ENCODE measurements at places on chromosomes 3 and 15.
A peak's percentile ranks its signal among the peaks of the same experiment; 100 is the strongest.

DNA sequence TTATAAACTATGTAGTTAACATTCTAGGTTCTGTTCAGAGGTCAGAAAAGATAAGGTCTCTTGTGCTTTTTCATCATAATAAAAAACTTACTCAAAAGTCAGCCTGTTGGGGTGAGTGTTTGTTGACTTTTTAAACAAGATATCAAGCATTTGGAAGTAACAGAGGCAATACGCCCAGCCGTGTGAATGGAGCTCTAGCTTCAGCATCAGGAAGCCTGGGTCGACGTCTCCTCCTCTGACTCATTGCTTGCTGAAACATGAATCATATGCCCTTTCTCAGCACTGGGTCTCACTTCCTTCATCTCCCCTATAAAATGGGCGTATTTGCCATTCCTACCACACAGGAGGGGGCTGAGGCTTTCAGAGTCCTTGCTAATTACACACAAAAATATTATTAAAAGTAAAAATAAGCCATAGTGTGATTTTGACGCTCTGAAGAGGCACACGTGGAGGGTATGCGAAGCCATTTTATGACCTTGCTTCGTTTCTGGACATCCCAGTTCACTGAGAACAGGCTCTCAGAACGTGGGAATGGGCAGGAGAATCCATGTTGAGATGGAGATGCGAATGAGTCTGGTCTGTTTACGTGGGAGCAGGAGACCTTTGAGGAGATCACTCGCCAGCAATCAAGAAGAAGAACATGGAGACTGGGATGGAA, 220.8 kb upstream of the TPRG1 start:
- no peak for DNase-seq

GRCh38 chr3:146889626-146890025, 284.5 kb upstream of the PLSCR5 start:
- no peak for DNase-seq

GRCh38 chr15:25892126-25892525, 29.0 kb upstream of the ATP10A start:
- DNase-seq: no peak

GRCh38 chr3:148992027-148992634, 791 bp downstream of the GYG1 start:
- no peak for DNase-seq

DNA sequence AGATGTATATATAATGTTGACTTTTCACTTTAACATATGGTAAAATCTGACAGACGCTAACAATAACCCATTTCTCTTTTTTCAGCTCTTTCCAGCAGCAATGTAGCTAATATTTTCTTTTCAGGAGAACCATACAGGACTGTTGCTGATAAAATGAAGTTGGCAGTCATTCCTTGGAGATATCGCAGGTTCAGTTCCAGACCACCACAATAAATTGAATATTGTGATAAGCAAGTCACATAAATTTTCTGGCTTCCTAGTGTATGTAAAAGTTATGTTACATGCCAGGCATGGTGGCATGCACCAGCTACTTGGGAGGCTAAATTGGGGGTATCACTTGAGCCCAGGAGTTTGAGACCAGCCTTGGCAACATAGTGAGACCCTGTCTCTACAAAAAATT, 31.9 kb upstream of the TM4SF1 start:
- DNase-seq: no peak

DNA sequence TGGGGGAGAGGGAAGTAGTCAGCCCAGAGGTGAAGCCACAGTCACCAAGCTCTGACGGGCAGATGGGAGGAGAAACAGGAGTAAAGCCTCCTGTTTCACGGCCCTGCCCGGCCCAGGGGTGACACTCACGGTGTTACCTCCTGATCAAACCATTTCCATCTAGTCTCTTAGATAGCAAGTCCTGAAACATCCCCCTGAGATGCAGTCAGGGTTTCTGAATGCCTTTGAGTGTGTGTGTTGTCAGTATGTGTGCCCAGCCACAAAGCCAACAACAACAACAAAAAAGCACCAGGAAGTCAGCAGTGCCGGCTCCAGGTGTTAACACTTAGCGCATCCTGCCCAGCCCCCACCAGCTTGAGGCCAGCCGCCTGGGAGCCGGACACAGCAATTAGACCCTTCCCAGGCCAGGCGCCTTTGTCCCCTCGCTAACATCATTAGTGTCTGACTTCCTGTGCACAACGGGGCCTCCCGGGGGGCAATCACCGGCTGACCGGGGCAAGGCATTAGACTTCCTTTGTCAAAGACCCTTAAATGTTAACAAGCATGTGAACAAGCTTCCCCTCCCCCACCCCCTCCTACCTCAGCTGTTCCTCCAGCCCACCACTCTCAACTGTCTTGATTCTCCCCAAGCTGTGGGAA, 34.5 kb downstream of the IL17RD start:
- peak; percentile 8 for DNase-seq

- DNase-seq: no peak
These were observed 37.5 kb downstream of the SERPINI1 start for GRCh38 chr3:167772992-167773391.

- no peak for DNase-seq
These were observed 2.4 kb downstream of the SLCO3A1 start for GRCh38 chr15:91855684-91856489.

GRCh38 chr3:181316482-181316881, 326.9 kb upstream of the DNAJC19 start:
- no peak for DNase-seq

GRCh38 chr3:119635719-119636118, 24.7 kb downstream of the POPDC2 start:
- no peak for DNase-seq

- no peak for DNase-seq
These were observed 40.5 kb downstream of the SST start for GRCh38 chr3:187629711-187630110.

DNA sequence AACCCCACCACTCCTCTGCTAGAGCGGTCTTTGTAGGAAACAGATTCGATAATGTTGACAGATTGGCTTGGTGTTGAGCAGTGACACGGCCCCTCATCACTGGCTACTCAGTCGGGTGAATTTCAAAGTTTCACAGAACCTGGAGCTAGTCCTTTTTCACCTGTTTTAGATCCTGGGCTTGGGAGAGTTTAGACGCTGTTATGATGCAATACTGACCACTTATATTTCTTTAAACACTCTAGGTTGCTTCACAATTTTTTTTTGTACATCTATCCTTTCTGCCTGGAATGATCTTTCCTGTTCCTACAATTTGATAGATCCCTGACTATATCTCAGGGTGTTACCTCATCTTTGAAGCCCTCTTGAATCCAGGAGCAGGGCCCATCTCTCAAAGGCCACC, 97.1 kb upstream of the ATP10A start:
- DNase-seq: no peak

DNA sequence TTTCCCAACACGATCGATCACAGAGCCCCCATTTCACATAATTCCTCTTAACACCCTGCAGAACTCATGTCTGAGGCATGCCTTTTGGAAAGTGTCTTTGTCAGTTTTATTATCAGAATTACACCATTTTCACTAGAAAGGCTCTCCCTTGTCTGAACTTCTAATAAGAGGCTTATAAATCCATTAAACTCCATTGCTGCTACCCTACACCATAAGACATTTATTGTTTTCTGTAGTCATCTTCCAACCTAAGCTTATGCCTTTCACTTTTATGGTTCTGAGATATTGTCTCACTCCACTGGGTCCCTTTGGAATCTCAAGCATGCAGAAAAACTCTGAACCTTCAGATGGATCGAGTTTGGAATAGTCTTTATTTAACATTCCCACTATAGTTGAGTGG, 50.2 kb upstream of the TPM1 start:
- DNase-seq: no peak

DNA sequence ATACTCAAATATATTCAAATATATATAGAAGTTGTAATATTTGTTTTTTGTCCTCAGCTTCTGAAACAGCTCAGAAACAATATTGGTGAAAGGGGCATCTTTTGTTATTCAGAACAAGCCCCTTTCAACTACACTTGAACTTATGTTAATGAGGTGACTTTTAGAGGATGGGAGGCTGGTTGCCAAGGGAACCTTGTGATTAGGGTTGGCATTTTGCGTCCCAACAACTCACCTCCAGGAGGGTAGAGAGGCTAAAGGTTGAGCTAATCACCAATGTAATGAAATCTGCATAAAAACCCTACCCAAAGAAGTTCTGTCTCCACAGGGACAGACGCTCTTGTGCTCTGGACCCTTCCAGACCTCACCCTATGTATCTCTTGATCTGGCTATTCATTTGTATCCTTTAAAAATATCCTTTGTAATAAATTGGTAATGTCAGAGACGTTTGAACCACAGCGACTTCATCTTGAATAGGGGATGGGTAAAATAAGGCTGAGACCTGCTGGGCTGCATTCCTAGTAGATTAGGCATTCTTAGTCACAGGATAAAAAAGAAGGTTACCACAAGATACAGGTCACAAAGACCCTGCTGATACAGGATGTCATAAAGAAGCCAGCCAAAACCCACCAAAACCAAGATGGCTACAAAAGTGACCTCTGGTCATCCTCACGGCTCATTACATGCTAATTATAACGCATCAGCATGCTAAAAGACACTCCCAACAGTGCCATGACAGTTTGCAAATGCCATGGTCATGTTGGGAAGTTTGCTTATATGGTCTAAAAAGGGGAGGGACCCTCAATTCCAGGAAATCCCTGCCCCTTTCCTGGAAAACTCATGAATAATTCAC, 111.1 kb downstream of the FMN1 start:
- DNase-seq: no peak

- DNase-seq: no peak
These were observed 2.0 kb downstream of the FOXP1 start for GRCh38 chr3:71581457-71582035.

DNA sequence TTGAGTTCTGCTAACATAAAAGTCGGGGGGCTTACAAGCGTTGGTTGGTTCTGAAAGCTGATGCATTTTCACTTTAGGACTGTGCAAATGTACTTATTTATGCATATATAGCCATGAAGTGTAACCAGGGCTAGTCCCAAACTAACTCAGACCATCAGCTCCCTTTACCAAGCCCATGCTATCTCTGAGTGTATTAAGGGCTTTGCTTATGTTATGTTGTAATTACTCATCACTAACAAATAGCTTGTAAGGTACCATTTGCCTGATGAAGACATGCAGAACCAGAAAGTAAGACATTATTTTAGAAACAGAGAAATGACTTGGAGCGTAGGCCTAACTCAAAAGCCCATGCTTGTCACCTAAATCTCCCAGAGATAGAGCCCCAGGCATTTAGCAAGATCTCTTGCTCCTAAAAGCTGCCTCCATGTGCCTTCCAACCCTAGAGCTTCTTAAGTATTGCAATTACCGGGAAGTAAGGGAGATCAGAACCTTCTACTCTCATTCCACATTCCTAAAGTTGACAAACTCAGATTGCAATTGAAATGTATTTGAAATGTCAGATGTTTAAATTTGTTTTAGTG, 362.9 kb upstream of the RBMS3 start:
- no peak for DNase-seq

DNA sequence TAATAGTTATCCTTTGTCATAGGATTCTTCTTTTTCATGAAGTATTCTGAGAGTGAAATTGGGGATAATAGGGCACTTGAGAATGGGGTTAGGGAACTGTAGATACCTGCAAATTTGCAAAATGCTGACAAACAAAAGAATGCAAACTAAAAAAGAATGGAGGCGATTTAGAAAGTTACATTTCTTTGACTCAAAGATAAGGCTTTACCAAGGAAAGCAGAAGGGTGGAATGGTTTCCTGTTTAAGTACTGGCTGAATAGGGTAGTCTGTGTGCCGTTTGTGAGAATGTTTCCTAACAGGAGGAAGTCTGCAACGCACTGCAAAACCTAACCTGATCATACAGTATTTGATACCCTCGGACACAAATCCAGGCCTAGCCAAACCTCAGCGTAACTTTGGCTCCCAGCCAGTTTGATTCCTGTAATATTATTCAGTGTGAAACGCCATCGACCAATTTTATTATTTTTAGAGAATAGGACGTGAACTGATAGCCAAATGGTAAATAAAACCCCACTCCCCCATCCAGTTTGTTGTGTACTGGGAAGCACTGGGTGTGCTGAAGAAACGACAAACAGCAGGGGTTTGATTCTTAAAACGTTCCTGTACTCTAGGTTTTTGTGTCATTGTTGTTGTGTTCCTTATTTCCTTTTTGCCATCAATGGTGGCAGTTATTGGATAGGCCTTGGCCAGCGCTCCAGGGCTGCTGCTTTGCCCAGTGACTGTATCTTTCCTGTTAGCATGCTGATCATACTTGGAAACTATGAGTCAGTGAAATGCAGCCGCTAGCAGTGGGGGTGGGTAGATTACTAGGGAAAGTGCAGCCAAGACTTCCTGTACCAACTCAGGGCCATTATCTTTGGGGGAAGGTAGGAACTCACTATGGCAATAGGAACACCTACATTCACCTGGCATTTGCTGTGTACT, 148.0 kb upstream of the TBL1XR1 start:
- DNase-seq: peak; percentile 70

DNA sequence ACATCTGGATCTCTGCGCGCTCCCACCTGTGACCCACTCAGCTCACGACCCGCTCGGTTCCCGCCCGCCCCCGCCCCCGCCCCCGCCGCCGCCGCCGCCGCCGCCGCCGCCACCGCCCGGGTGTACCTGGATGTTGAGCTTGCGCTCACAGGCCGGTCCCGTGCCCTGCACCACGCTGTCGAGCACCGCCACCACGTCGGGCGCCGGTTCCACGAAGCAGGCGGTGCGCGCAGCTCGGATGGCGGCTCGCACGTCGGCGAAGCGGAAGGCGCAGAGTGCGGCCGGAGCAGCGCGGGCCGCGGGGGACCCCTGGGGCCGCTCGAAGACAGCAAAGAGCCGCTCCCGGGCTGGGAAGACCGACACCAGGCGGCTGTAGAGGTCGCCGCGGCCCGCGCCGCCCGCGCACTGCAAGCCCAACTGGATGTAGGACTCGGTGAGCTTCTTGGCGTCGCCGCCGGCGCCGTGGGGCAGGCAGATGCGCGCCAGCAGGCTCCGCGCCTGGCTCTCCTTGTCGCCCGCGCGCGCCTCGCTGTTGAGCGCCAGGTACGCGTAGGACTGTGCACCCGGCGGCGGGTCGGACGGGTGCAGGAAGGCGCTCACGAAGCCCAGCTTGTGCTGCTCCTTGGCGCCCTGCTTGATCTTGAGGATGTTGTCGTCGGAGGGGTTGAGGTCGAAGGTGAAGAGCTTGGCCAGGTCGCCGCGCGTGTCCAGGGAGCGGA, 1.1 kb downstream of the PLXND1 start:
- no peak for DNase-seq

DNA sequence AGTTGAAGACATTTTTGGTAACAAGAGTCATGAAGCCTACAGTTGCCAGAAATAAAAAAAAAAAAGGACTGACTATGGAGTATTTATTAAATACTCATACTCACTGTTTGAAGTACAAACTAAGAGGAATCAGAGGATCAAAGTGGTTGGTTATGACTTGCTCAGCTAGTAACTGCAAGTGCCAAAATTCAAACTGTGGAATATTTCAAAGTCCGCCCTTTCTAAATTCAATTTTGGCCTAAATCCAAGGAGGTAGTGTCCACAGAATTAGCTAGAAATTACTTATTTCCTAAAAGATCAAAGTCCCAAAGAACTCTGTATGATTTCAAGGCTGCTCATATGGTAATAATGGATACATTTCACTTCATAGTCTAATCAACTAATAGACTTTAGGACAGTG, 274.5 kb downstream of the ZBTB20 start:
- DNase-seq: no peak
